Germinal center (tissue), 1 donor: ENCODE measurements at places on chromosomes 16 and 17.

- no peak for DNase-seq
Observed at GRCh38 chr17:17837380-17837821, 615 bp upstream of the SREBF1 start.

DNA sequence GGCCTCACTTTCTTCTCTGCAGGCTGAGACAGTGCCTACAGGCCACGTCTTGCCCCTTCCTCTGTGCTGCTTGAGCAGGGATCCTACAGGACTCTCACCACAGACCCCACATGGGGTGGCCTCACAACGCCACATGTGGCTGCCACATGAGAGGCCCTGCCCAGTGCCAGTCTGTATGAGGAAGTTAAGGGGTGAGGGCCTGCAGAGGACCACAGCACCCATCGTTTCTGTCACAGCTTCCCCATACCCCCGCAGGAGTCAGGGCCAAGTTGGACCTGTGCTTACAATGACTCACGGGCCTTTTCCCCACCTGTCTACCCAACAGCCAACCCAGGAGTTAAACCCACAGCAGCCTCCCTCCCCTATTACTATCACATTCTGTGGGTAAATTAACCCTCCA, 2.9 kb upstream of the GSDMB start:
- peak; percentile 20 for DNase-seq

DNA sequence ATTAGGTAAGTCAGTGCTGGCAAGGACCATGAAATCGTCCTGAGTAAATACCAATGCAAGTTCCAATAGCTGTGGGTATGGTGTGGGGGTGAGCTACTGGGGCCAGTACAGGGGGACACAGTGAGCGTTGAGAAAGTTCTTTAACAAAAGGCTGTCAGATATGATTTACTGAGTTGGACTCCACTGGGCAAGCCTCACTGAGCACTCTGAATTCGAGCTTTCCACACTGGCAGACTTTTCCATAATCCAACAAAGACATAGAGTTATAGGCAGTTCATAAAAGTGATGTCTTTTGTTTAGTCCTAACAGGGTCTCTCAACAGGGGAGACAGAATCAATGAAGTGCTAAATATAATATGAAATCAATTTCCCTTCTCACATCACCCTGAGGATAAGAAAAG, 489.0 kb downstream of the KCNJ2 start:
- no peak for DNase-seq

DNA sequence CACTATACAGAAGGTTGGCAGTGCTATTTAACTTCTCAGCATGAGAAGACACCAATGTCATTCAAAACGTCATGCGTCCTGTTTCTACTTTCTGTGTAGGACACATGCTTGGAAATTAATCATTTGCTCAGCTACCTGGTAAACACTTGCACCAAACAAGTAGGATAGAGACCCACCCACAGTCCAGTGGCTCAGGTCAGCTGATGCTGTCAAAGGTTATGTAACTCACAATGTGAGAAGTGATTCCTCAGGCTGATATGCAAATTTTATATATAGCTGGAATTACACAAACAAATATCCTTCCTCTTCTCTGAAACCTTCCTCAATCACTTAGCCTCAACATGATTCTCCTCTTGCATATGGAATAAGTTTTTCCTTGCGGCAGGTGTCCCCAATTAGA, 59.6 kb downstream of the ZZEF1 start:
- no peak for DNase-seq

DNA sequence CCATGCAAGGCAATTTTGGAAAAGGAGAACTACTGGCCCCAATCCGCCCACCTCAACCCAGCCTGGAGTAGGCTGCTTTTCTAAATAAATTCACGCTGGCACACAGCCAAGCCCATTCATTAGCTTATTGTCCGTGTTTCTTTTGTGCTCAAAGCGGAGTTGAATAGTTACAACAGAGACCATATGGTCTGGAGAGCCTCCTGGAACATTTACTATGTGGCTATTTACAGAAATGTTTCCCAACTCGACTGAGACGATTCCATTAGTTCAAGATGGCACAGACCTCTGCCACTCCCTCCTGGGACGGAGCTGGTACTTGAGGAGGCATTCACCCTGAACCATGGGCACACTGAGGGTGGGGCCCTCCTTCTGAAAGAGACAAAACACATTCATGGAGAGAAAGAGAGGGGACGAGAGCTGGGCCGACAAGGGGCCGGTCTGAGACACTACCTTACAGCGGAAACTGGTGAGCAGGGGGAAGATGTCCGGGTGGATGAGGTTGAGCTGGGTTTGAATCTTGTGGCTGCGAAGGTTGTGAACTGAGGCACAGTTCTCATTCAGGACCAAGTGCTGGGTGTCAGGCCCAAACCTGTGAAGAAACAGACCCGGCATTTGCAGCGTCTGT, 15.7 kb downstream of the ELAC2 start:
- no peak for DNase-seq

DNA sequence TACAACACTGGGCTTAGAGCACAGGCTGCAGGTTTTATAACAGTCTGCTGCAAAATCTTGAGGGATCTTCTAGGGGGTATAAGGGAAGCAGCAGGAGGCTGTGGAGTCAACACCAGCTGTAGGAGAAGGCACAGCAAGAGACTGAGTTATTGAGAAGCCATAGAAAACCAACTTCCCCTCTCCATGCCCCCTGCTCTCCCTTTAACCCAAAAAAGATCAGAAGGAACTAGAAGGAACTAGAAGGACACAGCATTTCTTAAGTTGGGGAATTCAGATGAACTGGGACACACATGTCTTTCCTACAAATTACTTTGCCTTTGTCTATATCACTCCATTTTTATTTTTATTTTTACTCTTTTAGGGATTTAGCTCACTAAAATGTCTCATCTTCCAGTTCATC, 6.2 kb upstream of the CCL18 start:
- no peak for DNase-seq

DNA sequence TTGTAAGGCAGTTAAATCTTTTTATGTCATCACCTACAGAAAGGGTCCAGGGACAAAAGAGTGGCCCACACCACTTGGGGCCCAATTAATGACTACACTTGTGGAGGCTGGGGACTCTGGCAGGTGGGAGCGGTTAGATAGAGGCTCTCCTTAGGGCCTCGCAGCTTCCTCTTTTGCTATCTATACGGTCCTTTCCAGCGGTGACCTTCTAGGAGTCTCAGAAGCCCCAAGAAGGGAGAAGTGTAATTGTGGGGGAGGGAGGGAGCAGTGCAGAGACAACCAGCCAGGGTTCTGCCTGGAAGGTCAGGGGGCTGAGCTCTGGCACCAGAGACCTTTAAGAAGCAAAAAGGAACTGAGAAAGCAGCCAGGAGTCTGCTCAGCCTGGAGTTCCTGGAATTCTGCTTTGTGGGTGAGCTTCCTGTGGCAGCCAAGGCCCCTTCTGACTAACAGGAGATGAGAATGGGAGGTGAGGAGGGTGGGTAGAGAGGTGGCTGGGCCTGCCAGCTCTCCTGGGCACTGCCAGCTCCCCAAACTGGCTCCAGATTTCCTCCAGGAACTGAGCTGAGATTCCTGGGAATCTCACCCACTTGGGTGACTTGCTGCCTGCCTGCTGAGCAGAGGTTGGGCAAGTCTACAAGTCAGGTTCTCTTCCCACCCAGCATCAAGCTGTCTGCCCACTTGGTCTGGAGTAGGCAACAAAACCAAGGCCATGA, 16.3 kb upstream of the MAP3K14 start:
- no peak for DNase-seq

- no peak for DNase-seq
Observed at GRCh38 chr17:76946111-76946771, 78.0 kb downstream of the MGAT5B start.

DNA sequence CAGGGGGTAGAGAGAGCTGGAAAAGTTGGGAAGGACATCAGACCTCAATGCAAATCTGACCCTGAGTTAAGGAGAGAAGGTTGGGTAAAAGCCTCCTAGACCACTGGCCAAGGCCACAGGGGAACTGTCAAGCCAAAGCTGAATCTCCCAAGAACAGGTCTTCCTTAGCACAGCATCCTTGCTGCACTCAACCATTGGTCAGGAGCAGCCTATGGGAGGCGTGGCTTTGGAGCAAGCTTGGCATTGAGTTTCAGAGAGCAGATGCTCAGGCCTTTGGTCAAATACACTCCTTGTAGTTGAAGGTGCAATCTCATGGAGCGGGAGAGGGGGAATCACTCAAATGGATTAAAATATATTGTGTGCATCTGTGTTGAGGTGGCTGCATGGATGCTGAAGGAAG, 21.8 kb downstream of the SOX9 start:
- no peak for DNase-seq

DNA sequence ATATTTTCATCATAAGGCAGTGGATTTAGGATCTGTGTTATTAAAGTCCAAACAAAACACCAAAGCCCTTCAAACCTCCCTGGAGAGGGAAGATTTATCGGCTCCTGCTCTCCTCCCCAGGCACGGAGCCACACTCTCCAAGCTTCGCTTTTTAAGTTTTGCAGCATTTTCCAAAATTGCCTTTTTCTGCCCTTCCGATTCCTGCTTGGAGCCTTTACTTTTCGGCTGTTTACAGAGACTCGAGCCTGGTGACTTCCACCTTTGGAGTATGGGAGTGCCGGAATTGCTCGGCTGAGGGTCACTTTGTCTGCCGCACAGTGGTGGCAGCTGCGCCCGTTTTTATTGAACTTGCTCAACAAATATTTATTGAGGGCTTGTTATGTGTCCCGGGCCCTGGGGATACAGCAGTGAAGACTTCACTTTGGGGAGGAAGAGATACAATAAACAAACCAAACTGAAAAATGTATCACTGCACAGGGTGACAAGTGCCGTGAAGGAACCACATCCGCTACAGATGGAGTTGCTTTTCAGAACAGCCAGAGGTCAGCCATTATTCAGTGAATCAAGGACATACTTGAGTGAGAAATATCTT, 185.5 kb downstream of the NTN1 start:
- DNase-seq: no peak

- no peak for DNase-seq
Observed at GRCh38 chr16:55081622-55082590, 151.2 kb downstream of the IRX5 start.

DNA sequence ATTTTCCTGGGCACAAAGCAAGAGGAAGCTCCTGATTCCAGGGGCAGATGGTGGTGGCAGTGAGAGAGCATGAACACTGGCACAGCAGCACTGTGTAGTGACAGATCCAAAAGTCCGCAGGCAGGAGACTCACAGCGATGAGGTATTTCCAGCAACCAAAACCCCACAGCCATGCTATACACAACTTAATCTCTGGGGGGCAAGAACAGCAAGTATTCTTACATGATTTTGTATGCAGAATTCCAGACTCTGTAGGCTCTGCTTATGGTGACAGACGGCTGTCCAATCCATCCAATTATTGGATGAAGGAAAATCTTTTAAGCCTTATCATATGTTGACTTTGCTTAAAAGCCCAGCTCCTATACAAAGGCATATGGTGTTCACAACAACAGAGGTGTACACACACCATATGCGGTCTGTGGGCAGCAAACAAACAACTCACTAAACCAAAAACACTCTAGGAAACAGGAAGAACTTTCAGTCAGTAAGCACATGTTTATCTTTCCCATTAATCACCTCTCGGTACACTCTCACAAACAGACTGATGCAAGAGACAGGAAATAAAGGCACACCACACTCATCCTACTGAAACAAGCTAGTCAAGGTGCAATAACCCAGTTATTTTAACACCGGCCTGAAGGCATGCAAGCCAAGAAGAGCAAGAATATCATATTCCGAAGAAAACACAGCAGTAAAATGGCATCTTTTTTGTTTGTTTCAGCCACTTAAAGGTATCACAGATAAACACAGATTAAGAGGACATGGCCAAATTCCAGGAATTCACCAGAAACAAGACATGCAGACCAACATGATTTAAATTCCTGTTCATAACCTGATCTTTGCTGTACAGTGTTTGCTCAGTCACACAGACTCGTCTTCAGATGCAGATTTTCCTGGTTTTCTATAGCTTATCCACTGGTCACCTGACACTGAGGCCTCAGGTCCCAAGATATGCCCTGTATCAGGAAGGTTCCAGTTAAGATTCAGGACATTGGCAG, 47.8 kb downstream of the ERN1 start:
- no peak for DNase-seq

DNA sequence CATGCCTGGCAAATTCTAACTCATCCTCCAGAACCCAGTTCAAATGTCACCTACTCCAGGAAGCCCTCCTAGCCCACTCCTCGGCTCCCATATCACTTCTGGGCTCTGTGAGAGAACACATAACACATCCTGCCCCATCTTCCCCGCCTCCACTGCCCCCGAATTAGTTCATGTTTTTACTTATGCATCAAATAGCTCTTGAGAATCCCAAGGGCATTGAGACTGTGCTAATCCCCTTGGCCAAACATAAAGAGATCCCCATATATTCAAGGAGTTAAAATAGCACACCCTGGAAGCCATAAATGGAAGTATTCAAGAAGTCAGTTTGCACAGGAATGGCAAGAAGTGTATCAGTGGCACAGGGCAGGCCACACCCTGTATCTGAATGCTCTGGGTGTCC, 2.0 kb upstream of the CREBBP start:
- DNase-seq: no peak

DNA sequence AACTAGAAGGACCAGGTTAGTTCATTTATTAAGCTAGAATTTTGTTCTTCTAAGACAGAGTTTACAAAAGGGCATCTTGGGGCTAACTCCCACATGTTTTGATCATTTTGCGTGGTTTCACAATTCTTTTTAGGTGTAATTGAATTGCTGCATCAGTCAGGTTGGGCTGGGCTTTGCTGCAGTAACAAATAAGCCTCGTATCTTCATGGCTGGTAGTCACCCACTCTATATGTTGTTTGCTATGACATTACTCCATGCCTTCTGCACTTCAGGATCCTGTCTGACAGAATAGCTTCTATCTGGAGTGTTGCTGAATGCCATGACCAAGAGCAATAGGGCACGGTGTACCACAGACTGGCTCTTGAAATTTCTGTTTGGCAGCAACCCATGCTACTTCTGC, 10.6 kb upstream of the IRX3 start:
- DNase-seq: no peak

- DNase-seq: no peak
Observed at GRCh38 chr16:52212841-52213240, 334.1 kb downstream of the TOX3 start.
